Neural cell (in vitro differentiated cells): ENCODE measurements at places on chromosomes 2 and 18. TPM values are rescaled to one million over a fixed set of nuclear protein-coding genes. Genes with fewer than 3 reads are reported as not detected.

Gene KCNG2
- not detected in 2 replicates for polyA plus RNA-seq

Gene SLC9A4
- polyA plus RNA-seq: 0.06 and 0.15 TPM in 2 replicates

Gene RESP18
- polyA plus RNA-seq: not detected in 2 replicates

Gene CIB4
- polyA plus RNA-seq: not detected in 2 replicates
